ENCODE measurements at places on chromosomes 1 and 21. TPM values are rescaled to one million over a fixed set of nuclear protein-coding genes. Genes with fewer than 3 reads are reported as not detected.
A peak's percentile ranks its signal among the peaks of the same experiment; 100 is the strongest.

Gene NUCKS1
- 210 TPM for total RNA-seq

Gene NUP210L
- 0.05 TPM for total RNA-seq

Gene TRIM46
- 8.3 TPM for total RNA-seq

Gene SAMD11
- total RNA-seq = 31.0 TPM

Gene CD34
- total RNA-seq = 0.60 TPM

Gene HES4
- 18.9 TPM for total RNA-seq

Gene GPR153
- 6.1 TPM for total RNA-seq

- H3K27ac ChIP-seq = no peak overlapping the region
- no peak for DNase-seq
- H3K27me3 ChIP-seq = no peaks in the 10 kb centered on the region
- H3K4me1 ChIP-seq = peaks cover 5% of the 10 kb centered on the region
- no peaks in the 10 kb centered on the region for H3K36me3 ChIP-seq
- H3K4me3 ChIP-seq = no peak overlapping the region
Measured at GRCh38 chr1:33295023-33295422, 25.9 kb downstream of the A3GALT2 start.

GRCh38 chr1:16224472-16224871 is 12.0 kb upstream of the ARHGEF19 start:
- H3K36me3 ChIP-seq = no peaks in the 10 kb centered on the region
- no peak for DNase-seq
- no peak overlapping the region for H3K27ac ChIP-seq
- H3K4me1 ChIP-seq = peaks cover 5% of the 10 kb centered on the region

- no peak for DNase-seq
- H3K4me3 ChIP-seq = no peak overlapping the region
- no peaks in the 10 kb centered on the region for H3K4me1 ChIP-seq
- H3K27me3 ChIP-seq = no peaks in the 10 kb centered on the region
- no peaks in the 10 kb centered on the region for H3K36me3 ChIP-seq
- no peak overlapping the region for H3K27ac ChIP-seq
Measured at GRCh38 chr1:217190359-217190758, 440.5 kb downstream of the GPATCH2 start.

GRCh38 chr1:235945775-235946570 is 79.3 kb upstream of the LYST start:
- H3K27ac ChIP-seq = peak overlapping the region; percentile 30
- H3K36me3 ChIP-seq = peaks cover 11% of the 10 kb centered on the region
- peaks cover 62% of the 10 kb centered on the region for H3K4me1 ChIP-seq
- H3K4me3 ChIP-seq = no peak overlapping the region
- no peak for DNase-seq
- peaks cover 1% of the 10 kb centered on the region for H3K27me3 ChIP-seq

GRCh38 chr1:109762821-109763645 is 690 bp downstream of the EPS8L3 start:
- peaks cover 1% of the 10 kb centered on the region for H3K27me3 ChIP-seq
- DNase-seq = peak; percentile 56
- no peak overlapping the region for H3K4me3 ChIP-seq
- H3K27ac ChIP-seq = peak overlapping the region; percentile 70

DNA sequence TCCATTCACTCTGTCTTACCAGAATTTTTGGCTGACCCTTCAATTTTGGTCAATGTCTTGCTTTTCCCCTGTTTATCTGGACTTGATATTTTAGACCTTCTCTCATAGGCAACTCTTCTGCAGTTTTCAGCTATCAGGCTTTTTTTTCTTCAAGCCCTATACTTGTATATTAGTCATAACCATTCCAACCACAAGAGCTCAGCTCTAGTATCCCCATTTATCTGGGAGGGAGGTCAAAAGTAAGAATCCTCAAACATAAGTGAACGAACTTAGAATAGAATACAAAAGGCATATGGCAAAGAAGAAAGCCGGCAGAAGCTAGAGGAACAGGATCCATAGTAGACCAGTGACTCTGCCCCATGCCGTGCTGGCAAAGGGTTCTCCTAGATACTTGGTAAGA is 45.9 kb upstream of the TNFSF4 start:
- no peak overlapping the region for H3K27ac ChIP-seq
- H3K27me3 ChIP-seq = no peaks in the 10 kb centered on the region
- DNase-seq = peak; percentile 21
- H3K36me3 ChIP-seq = no peaks in the 10 kb centered on the region
- peaks cover 50% of the 10 kb centered on the region for H3K4me1 ChIP-seq

DNA sequence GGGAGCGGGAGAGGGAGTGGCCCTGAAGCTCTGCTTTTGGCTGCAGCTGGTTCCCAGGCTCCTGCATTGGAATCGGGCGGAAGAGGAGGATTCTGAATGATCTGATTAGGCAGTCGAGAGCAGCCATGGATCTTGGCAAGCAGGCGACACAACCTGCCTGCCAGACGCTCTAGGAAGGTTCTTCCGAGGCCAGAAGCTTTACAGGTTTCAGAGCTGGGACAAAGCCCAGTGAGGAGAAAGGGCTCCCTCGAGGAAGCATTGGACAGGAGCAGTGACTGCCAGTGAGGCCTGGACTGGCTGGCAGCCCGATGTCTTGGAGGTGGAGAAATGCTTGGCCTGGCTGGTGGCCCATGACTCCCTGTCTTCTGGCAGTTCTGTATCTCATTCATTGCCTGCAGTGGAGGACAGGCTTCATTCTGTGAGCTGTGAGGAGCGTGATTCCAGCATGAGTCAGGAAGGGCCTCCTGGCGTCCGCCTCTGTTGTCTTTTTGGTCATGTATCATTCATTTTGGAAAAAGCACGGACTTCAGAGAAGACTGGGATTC is 132.7 kb upstream of the IPO9 start:
- peaks cover 19% of the 10 kb centered on the region for H3K36me3 ChIP-seq
- H3K27ac ChIP-seq = peak overlapping the region; percentile 95
- peak overlapping the region; percentile 75 for H3K4me3 ChIP-seq

GRCh38 chr1:233605205-233605604 is 8.7 kb upstream of the KCNK1 start:
- peaks cover 1% of the 10 kb centered on the region for H3K27me3 ChIP-seq
- no peak overlapping the region for H3K27ac ChIP-seq
- peaks cover 5% of the 10 kb centered on the region for H3K36me3 ChIP-seq
- DNase-seq = no peak
- H3K4me1 ChIP-seq = no peaks in the 10 kb centered on the region
- no peak overlapping the region for H3K4me3 ChIP-seq

DNA sequence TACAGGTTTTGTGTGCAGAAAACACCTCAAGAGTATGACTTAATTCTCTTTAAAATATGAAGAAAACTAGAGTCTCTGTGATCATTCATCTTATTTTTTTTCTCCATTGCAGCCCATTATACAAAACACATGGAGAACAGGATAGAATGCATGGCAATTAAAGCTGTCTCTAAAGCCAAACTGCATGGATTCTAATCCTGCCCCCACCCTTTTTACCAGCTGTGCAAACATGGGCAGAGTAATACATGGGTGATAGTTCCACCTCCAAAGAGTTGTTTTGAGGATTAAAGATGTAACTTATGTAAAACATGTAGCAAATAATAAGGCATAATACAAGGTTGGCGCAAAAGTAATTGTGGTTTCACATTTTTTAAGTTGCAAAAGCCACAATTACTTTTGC is 114.4 kb downstream of the CLEC20A start:
- H3K4me1 ChIP-seq = no peaks in the 10 kb centered on the region
- no peak overlapping the region for H3K27ac ChIP-seq
- H3K4me3 ChIP-seq = no peak overlapping the region
- H3K36me3 ChIP-seq = no peaks in the 10 kb centered on the region

- peak overlapping the region; percentile 42 for H3K27ac ChIP-seq
- H3K27me3 ChIP-seq = peaks cover 5% of the 10 kb centered on the region
- H3K4me1 ChIP-seq = peaks cover 39% of the 10 kb centered on the region
- H3K4me3 ChIP-seq = no peak overlapping the region
- no peak for DNase-seq
Measured at GRCh38 chr1:223765719-223766340, 53.5 kb downstream of the CAPN2 start.

- H3K27ac ChIP-seq = no peak overlapping the region
- peak overlapping the region; percentile 37 for H3K4me3 ChIP-seq
- DNase-seq = peak; percentile 71
- H3K27me3 ChIP-seq = peaks cover 18% of the 10 kb centered on the region
- H3K36me3 ChIP-seq = peaks cover 14% of the 10 kb centered on the region
Measured at GRCh38 chr1:34787461-34788420, 5.1 kb upstream of the GJA4 start.

DNA sequence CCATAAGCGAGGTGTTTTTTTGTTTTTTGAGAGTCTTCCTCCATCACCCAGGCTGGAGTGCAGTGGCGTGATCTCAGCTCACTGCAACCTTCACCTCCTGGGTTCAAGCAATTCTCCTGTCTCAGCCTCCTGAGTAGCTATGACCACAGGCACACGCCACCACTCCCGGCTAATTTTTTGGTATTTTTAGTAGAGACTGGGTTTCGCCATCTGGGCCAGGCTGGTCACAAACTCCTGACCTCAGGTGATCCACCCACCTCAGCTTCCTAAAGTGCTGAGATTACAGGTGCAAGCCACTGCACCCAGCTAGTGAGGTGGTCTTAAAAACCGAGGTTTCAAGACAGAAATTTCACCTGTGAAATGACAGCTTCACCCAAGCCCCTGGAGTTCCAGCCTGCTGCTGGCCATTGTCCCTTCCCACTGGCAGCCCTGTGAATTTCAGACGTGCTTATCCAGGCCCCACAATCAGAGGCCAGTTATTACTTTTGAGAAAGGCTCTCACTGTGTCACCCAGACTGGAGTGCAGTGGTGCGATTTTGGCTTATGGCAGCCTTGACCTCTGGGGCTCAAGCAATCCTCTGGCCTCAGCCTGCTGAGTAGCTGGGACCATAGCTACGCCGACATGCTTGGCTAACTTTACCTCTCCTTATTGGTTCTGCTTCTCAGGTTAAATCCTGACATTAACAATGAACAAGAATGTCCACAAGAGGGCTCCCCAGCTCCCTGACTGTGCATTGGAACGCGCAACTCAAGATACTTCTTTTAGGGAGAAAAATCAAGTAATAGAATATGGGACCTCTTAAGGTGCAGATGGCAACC is 19.4 kb downstream of the ENO1 start:
- peaks cover 55% of the 10 kb centered on the region for H3K4me1 ChIP-seq
- peaks cover 2% of the 10 kb centered on the region for H3K27me3 ChIP-seq
- H3K36me3 ChIP-seq = peaks cover 51% of the 10 kb centered on the region
- peak overlapping the region; percentile 59 for H3K4me3 ChIP-seq

DNA sequence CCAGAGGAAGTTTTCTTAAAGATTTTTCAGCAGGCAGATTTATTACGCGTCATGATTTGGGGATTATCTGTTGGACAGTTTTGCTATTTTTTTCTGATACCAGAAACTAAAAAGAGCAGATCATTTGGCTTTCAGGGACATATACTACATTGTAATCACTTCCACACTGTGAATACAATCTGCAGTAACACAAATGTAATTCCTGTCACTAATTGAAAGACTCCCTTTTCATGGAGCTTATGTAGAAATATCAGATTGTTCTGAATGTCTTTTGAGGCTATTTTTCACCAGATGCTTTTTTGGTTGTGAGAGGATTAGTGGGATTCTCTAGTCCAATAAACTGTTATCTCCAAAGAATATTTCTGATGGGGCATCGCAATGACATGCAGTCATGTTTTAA is 464.2 kb downstream of the DISC1 start:
- H3K27ac ChIP-seq = no peak overlapping the region
- H3K4me1 ChIP-seq = no peaks in the 10 kb centered on the region
- H3K4me3 ChIP-seq = no peak overlapping the region
- H3K27me3 ChIP-seq = no peaks in the 10 kb centered on the region
- no peak for DNase-seq

DNA sequence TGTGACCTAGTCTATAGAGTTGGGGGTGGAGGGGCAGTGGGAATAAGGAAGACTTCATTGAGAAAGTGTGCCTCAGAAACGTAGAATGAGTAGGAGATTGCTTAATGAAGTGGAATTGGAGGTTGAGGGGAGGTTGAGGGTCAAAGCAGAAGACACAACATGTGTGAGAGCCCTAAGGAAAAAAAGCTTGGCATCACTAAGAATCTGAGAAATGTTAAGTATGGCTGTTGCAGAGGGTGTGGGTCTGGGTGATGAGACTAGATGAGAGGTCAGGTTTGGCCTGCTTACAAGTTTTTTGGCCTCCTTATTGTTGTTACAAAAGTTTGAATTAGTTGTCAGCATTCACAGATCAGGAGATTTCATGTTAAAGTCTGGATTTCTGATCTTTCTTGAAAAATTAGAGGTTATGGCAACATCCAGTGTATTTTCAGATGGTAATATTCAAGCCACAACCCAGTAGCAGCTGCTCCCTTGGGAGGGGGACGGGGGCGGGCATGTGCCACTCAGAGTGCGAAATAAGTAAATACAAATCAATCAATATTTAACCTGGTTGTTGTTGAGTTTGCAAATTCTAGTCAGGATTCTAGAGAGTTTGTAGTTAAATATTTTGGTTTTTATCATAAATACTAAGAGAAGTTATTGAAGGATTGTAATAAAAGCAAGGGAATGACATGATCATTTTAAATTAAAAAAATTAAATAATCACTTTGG is 4.3 kb downstream of the MAN1A2 start:
- no peaks in the 10 kb centered on the region for H3K36me3 ChIP-seq
- H3K27me3 ChIP-seq = no peaks in the 10 kb centered on the region
- H3K4me3 ChIP-seq = peak overlapping the region; percentile 45
- H3K27ac ChIP-seq = peak overlapping the region; percentile 10

- no peak overlapping the region for H3K27ac ChIP-seq
- H3K27me3 ChIP-seq = 0 out of 2 replicates have a peak, but pooled peaks cover 2% of the 10 kb centered on the region
- no peaks in the 10 kb centered on the region for H3K4me1 ChIP-seq
- no peaks in the 10 kb centered on the region for H3K36me3 ChIP-seq
Measured at GRCh38 chr1:219523411-219523810, 89.5 kb downstream of the ZC3H11B start.

DNA sequence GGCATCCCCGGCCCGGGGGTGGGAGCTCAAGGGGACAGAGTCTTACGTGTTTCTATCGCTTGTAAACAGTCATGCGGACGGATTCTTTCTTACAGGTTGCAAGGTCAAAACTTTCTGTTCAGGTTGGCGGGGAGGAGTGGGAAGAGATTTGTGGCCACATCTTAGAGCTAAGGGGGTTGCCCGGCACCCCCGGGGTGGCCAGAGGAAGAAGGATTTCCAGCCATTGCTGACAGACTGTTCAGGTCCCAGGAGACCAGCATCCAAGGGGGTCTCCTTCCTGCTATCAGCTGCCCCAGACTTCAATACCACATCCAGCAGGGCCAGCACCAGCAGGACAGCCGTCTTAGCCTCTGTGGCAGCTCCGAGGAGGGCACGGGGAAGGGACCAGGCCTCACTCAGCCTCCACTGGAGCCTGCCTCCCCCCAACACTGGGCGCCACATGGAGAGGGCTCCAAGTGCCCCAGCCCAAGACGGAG is 52.0 kb downstream of the KIF21B start:
- H3K27ac ChIP-seq = no peak overlapping the region
- peaks cover 35% of the 10 kb centered on the region for H3K27me3 ChIP-seq
- DNase-seq = no peak
- H3K4me3 ChIP-seq = no peak overlapping the region
- no peaks in the 10 kb centered on the region for H3K36me3 ChIP-seq

- H3K4me1 ChIP-seq = peaks cover 78% of the 10 kb centered on the region
- no peak for DNase-seq
- H3K4me3 ChIP-seq = no peak overlapping the region
- 0 out of 2 replicates have a peak, but pooled peaks cover 2% of the 10 kb centered on the region for H3K27me3 ChIP-seq
- no peak overlapping the region for H3K27ac ChIP-seq
Measured at GRCh38 chr1:234718496-234719453, 108.8 kb upstream of the IRF2BP2 start.

- peaks cover 33% of the 10 kb centered on the region for H3K27me3 ChIP-seq
- DNase-seq = peak; percentile 50
- no peak within 1 kb of the TSS for H3K27ac ChIP-seq
- peaks cover 12% of the 10 kb centered on the region for H3K36me3 ChIP-seq
Measured at GRCh38 chr1:156920233-156921052, at the start of gene LRRC71. Gene LRRC71 (plus strand): TSS chr1:156920632. CDS start chr1:156920804, 172 bp downstream.

- no peak overlapping the region for H3K27ac ChIP-seq
- no peaks in the 10 kb centered on the region for H3K4me1 ChIP-seq
- no peaks in the 10 kb centered on the region for H3K36me3 ChIP-seq
- H3K4me3 ChIP-seq = no peak overlapping the region
Measured at GRCh38 chr1:210340841-210341240, 12.1 kb downstream of the HHAT start.

Measured in HFFc6 (cell line).